Activated CD4-positive, alpha-beta memory T cell treated with anti-CD3 and anti-CD28 coated beads for 36 hours (primary cell): ENCODE measurements at places on chromosomes 13 and 19. TPM values are rescaled to one million over a fixed set of nuclear protein-coding genes. Genes with fewer than 3 reads are reported as not detected.

The FREM2 gene
- total RNA-seq: not detected

The ZNF665 gene
- 4.7 TPM for total RNA-seq

The ZNF296 gene
- total RNA-seq: 3.2 TPM

The MATK gene
- total RNA-seq: 24.4 TPM

The IFNL1 gene
- 1.6 TPM for total RNA-seq

The CDX2 gene
- not detected for total RNA-seq

The WDR87 gene
- not detected for total RNA-seq

The PSG1 gene
- not detected for total RNA-seq

The ZNF586 gene
- total RNA-seq: 11.7 TPM

The MBD3L3 gene
- not detected for total RNA-seq

GRCh38 chr19:2755811-2756210 is 16.0 kb upstream of the SLC39A3 start:
- DNase-seq: no peak
- no peak overlapping the region for H3K4me3 ChIP-seq
- H3K27ac ChIP-seq: no peak overlapping the region

DNA sequence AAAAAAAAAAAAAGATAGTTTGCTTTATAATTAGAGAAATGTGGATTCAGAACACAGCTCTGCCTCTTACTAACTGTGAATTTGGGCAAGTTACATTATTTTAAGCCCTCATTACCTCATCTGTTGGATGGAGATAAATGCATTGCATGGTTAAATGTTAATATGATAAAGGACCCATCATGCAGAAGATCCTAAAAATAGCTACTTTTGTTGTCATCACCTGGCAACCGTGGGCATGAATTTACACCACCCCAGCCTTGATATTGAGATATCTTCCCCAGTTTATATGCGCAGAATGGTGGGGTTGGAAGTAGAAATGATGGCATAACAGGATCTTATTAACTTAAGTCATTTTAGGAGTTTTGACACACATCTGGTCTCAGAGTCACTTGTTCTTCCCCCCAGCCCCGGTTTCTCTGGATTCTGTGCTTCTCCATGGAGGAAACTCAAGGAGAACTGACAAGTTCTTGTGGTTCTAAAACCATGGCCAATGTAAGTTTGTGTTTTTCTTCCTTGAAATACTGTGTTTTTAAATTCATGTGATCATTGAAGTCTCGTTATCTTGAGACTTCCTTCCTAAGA is 8.9 kb downstream of the ZNF546 start:
- H3K4me1 ChIP-seq: peaks cover 5% of the 10 kb centered on the region
- no peak overlapping the region for H3K4me3 ChIP-seq
- no peak overlapping the region for H3K27ac ChIP-seq
- H3K27me3 ChIP-seq: no peaks in the 10 kb centered on the region
- H3K36me3 ChIP-seq: peaks cover 41% of the 10 kb centered on the region

GRCh38 chr13:77930430-77930829 is 11.8 kb upstream of the EDNRB start:
- no peaks in the 10 kb centered on the region for H3K36me3 ChIP-seq
- H3K27ac ChIP-seq: no peak overlapping the region
- DNase-seq: no peak
- peaks cover 8% of the 10 kb centered on the region for H3K27me3 ChIP-seq
- H3K4me3 ChIP-seq: no peak overlapping the region

DNA sequence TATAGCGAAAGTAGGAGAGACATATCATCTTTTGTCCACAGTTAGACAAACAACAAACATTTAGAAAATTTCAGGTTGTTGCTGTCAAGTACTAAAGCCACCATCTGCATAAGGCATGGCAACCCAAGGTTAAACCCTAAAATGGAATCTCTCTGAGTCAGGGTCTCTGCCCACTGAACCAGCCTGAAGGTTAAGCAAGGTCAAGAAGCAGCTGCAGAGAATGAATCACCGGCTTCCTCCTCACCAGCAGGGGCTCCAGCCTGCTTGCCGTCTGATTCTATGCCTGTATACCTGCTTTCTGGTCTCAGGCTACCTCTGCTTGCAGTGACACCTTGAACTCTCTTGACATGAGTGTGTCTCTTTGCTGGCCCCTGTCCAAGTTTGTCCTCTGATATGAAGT is 726.2 kb upstream of the SGCG start:
- no peaks in the 10 kb centered on the region for H3K27me3 ChIP-seq
- H3K4me1 ChIP-seq: no peaks in the 10 kb centered on the region
- H3K27ac ChIP-seq: no peak overlapping the region
- no peaks in the 10 kb centered on the region for H3K36me3 ChIP-seq
- no peak overlapping the region for H3K4me3 ChIP-seq

GRCh38 chr13:37090912-37091311 is 14.6 kb downstream of the CSNK1A1L start:
- H3K27ac ChIP-seq: no peak overlapping the region
- no peaks in the 10 kb centered on the region for H3K4me1 ChIP-seq
- no peak overlapping the region for H3K4me3 ChIP-seq
- peaks cover 4% of the 10 kb centered on the region for H3K27me3 ChIP-seq

GRCh38 chr19:43605875-43606568 is 5.9 kb upstream of the SRRM5 start:
- peaks cover 3% of the 10 kb centered on the region for H3K4me1 ChIP-seq
- H3K4me3 ChIP-seq: no peak overlapping the region

- H3K27me3 ChIP-seq: no peaks in the 10 kb centered on the region
- no peak overlapping the region for H3K27ac ChIP-seq
- no peak for DNase-seq
- H3K36me3 ChIP-seq: no peaks in the 10 kb centered on the region
- H3K4me3 ChIP-seq: no peak overlapping the region
Observed at GRCh38 chr13:34654203-34654602, 287.9 kb upstream of the NBEA start.

- peak overlapping the region; percentile 87 for H3K4me3 ChIP-seq
- peak; percentile 53 for DNase-seq
- peaks cover 2% of the 10 kb centered on the region for H3K27me3 ChIP-seq
- H3K4me1 ChIP-seq: peaks cover 59% of the 10 kb centered on the region
- H3K27ac ChIP-seq: peak overlapping the region; percentile 97
Observed at GRCh38 chr13:41459432-41460073, 2.2 kb downstream of the RGCC start.

GRCh38 chr13:95254339-95254738 is 46.9 kb downstream of the ABCC4 start:
- no peaks in the 10 kb centered on the region for H3K27me3 ChIP-seq
- no peak for DNase-seq
- no peak overlapping the region for H3K27ac ChIP-seq
- no peak overlapping the region for H3K4me3 ChIP-seq

- DNase-seq: no peak
- H3K27ac ChIP-seq: no peak overlapping the region
- peaks cover 1% of the 10 kb centered on the region for H3K27me3 ChIP-seq
- H3K4me1 ChIP-seq: peaks cover 5% of the 10 kb centered on the region
- no peaks in the 10 kb centered on the region for H3K36me3 ChIP-seq
- H3K4me3 ChIP-seq: no peak overlapping the region
Observed at GRCh38 chr13:38417727-38418126, 68.1 kb downstream of the UFM1 start.

- DNase-seq: no peak
- peaks cover 8% of the 10 kb centered on the region for H3K4me1 ChIP-seq
- H3K36me3 ChIP-seq: no peaks in the 10 kb centered on the region
- H3K4me3 ChIP-seq: no peak overlapping the region
Observed at GRCh38 chr13:27534108-27534980, 84.0 kb upstream of the MTIF3 start.

- peaks cover 44% of the 10 kb centered on the region for H3K36me3 ChIP-seq
- no peak for DNase-seq
- peaks cover 41% of the 10 kb centered on the region for H3K4me1 ChIP-seq
- no peaks in the 10 kb centered on the region for H3K27me3 ChIP-seq
Observed at GRCh38 chr19:42114412-42114811, 17.8 kb downstream of the POU2F2 start.

- no peak overlapping the region for H3K27ac ChIP-seq
- no peak for DNase-seq
- no peak overlapping the region for H3K4me3 ChIP-seq
- H3K4me1 ChIP-seq: no peaks in the 10 kb centered on the region
Observed at GRCh38 chr13:93307136-93307535, 80.5 kb downstream of the GPC6 start.

DNA sequence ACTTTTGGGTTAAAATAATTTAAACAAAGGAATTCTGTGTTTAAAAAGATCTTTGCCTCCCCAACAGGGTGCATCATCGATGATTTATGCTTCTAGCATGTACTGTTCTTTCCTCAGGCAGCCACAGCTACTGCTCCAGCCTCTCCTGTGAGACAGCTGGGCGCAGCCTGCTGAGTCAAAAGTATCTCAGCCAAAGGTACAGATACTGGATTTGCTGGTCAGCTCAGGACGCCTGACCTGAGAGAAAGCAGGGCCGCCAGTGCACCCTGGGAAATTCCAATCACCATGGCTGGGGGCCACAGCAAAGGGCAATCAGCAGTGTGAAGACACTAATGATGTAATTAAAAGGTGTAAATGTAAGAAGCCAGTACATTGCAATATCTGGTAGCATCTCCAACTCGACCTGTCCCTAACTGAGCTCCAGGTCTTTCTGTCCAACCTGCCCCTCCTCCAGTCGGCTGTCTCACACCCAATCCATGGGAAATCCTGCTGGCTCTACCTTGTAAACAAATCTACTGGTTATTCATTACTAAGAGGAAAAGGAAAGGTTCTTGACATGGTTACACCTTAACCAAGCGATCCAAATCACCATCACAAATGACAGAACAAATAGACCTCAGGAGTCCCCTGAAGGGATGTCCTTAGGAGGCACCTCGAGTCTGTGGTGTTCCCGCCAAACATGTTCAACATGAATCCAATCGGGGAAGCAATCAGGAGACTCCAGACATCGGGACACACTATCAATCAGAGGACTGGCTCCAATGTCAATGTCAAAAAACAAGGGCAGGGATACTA is 7.3 kb downstream of the OPA3 start:
- H3K4me3 ChIP-seq: no peak overlapping the region
- no peak overlapping the region for H3K27ac ChIP-seq
- no peak for DNase-seq
- peaks cover 10% of the 10 kb centered on the region for H3K4me1 ChIP-seq
- peaks cover 3% of the 10 kb centered on the region for H3K36me3 ChIP-seq

DNA sequence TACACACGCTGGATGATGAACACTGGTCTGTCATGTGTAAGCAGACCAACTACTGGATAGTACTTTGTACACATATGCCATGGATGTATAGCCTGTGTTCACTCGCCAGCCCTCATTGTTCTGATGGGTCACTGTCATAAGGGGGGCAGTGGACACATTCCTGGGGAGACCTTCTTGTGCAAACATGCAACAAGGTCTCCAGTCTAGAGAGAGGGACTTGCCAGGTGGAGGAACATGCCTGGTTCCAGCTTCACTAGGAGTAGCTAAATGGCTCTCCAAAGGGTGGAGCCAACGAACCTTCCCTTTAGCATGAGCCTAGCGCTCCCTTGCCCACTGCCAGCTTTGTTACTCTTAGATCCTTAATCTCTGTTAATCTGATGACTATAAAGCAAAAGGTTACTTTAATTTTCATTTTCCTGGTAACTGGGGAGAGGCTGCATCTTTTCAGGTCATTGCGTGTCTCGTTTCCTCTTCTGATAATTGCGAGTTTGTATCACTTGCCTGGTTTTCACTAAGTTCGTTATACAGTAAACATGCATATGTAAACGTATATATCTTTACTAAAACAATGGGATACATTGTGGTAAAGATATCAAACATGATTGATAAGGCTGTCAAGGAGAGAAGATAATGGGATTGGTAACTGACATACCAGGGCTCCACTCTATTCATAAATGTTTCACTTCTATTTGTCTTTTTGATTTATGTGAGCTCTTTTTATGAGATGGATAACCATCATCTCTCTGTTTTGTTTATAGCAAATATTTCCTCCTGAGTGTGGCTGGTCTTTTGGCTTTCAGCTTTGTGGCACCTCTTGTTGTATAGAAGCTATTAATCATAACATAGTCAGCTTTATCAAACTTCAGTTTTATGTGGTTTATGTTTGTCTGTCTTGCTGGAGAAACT is 235.2 kb upstream of the SGCG start:
- H3K36me3 ChIP-seq: peaks cover under 1% of the 10 kb centered on the region
- no peaks in the 10 kb centered on the region for H3K4me1 ChIP-seq
- no peak overlapping the region for H3K27ac ChIP-seq
- peaks cover 11% of the 10 kb centered on the region for H3K27me3 ChIP-seq
- DNase-seq: no peak
- H3K4me3 ChIP-seq: no peak overlapping the region

GRCh38 chr19:38250821-38251563 is 5.2 kb downstream of the PPP1R14A start:
- no peaks in the 10 kb centered on the region for H3K4me1 ChIP-seq
- H3K27me3 ChIP-seq: peaks cover 14% of the 10 kb centered on the region
- no peaks in the 10 kb centered on the region for H3K36me3 ChIP-seq
- no peak for DNase-seq
- no peak overlapping the region for H3K4me3 ChIP-seq

- no peak for DNase-seq
- H3K27me3 ChIP-seq: peaks cover 4% of the 10 kb centered on the region
- H3K36me3 ChIP-seq: no peaks in the 10 kb centered on the region
Observed at GRCh38 chr13:21069561-21070004, 8.2 kb upstream of the LATS2 start.

- peak overlapping the region; percentile 19 for H3K27ac ChIP-seq
- H3K36me3 ChIP-seq: peaks cover 41% of the 10 kb centered on the region
- peaks cover 22% of the 10 kb centered on the region for H3K4me1 ChIP-seq
- no peak overlapping the region for H3K4me3 ChIP-seq
- no peak for DNase-seq
Observed at GRCh38 chr13:45522571-45522970, 57.8 kb downstream of the COG3 start.

GRCh38 chr13:75432045-75432444 is 49.9 kb downstream of the TBC1D4 start:
- H3K4me1 ChIP-seq: no peaks in the 10 kb centered on the region
- no peak for DNase-seq
- no peak overlapping the region for H3K4me3 ChIP-seq
- H3K27ac ChIP-seq: no peak overlapping the region
- H3K36me3 ChIP-seq: no peaks in the 10 kb centered on the region
- peaks cover 27% of the 10 kb centered on the region for H3K27me3 ChIP-seq

GRCh38 chr13:45878966-45879365 is 27.4 kb upstream of the SIAH3 start:
- no peaks in the 10 kb centered on the region for H3K36me3 ChIP-seq
- H3K4me3 ChIP-seq: no peak overlapping the region
- no peaks in the 10 kb centered on the region for H3K4me1 ChIP-seq
- H3K27me3 ChIP-seq: peaks cover 2% of the 10 kb centered on the region

DNA sequence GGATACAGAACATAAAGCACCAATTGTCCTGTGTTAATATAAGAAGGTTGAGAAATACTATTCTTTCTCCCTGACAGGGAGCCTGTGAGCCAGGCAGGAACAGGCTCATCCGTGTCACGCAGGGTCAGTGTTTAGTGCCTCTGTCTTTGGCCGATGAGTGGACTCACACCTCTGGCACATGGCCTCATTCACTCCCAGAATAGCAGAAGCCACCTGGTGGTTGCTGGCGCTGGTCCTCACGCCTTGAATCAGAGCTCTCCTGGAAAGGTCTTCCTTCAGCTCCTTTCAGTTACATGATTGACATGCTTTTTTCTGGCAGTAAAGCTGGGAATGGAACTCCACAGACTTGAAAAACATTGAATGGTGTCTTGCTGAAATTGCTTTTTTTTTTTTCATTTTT is 28.1 kb upstream of the SIAH3 start:
- no peak for DNase-seq
- H3K4me3 ChIP-seq: no peak overlapping the region
- no peaks in the 10 kb centered on the region for H3K4me1 ChIP-seq
- H3K27ac ChIP-seq: no peak overlapping the region
